ENCODE measurements at places on chromosomes 5 and 9. TPM values are rescaled to one million over a fixed set of nuclear protein-coding genes. Genes with fewer than 3 reads are reported as not detected.

- no peaks in the 10 kb centered on the region for H3K27me3 ChIP-seq
- H3K4me3 ChIP-seq, result no peak overlapping the region
- H3K4me1 ChIP-seq, result no peaks in the 10 kb centered on the region
- H3K36me3 ChIP-seq, result no peaks in the 10 kb centered on the region
- H3K27ac ChIP-seq, result no peak overlapping the region
Measured at GRCh38 chr5:104763216-104763615, 1200.6 kb upstream of the NUDT12 start.

- H3K36me3 ChIP-seq, result no peaks in the 10 kb centered on the region
- H3K4me1 ChIP-seq, result no peaks in the 10 kb centered on the region
- DNase-seq, result no peak
- H3K4me3 ChIP-seq, result no peak overlapping the region
- H3K27me3 ChIP-seq, result no peaks in the 10 kb centered on the region
Measured at GRCh38 chr5:37940931-37941623, 101.2 kb upstream of the GDNF start.

RGS3 gene
- 170 TPM for total RNA-seq

DNA sequence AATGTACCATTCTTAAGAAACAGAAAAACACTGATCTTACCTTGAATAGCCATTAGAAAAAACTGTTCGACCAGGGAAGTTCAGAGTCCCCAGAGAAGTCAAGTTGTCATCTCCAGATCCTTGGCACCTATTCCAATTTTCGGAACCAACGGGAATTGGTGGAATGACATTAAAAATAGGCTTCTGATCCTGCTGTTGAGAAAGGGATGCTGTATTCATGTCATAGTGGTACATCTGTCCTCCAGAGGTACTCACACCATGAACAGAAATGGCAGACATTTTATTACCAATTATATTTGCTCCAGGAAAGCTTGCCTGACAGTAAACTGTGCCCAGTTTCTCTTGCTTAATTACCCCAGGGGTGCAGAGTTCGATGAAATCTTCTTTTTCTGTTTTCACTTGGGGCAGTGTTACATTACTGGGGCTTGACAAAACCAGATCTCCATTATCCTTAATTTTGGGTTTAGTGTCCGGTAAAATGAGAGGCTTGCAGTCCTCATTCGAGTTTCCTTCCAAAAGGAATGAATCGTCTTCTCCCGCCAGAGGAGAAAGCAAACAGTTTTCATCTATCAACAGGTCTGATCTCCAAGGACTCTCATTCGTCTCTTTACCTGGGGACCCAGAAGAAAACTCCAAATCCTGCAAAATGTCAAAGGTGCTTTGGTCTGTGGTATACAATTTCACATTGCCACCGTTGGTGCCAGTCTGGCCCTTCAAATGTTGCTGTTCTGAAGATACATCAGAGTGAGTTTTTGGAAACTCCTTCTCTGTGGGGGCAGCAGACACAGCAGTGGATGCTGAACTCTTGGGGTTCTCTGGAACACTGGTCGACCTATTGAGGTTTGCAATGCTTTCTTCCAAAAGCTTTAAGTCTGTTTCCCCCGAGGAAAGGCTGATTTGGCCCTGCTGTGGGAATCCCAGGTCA is 3.6 kb downstream of the NR3C1 start:
- H3K4me3 ChIP-seq, result peak overlapping the region; percentile 93
- H3K27ac ChIP-seq, result no peak overlapping the region
- H3K36me3 ChIP-seq, result no peaks in the 10 kb centered on the region
- DNase-seq, result no peak
- H3K27me3 ChIP-seq, result no peaks in the 10 kb centered on the region
- H3K4me1 ChIP-seq, result peaks cover 60% of the 10 kb centered on the region

GRCh38 chr9:87336914-87337333 is 160.7 kb upstream of the DAPK1 start:
- no peak for DNase-seq
- H3K4me1 ChIP-seq, result no peaks in the 10 kb centered on the region
- H3K4me3 ChIP-seq, result peak overlapping the region; percentile 59
- H3K27me3 ChIP-seq, result no peaks in the 10 kb centered on the region

OMD gene
- 200 TPM for total RNA-seq

- no peak overlapping the region for H3K4me3 ChIP-seq
- H3K27me3 ChIP-seq, result no peaks in the 10 kb centered on the region
- no peak for DNase-seq
- H3K27ac ChIP-seq, result no peak overlapping the region
Measured at GRCh38 chr5:154058055-154059038, 19.6 kb downstream of the MFAP3 start.

POU4F3 gene
- total RNA-seq, result not detected

DNA sequence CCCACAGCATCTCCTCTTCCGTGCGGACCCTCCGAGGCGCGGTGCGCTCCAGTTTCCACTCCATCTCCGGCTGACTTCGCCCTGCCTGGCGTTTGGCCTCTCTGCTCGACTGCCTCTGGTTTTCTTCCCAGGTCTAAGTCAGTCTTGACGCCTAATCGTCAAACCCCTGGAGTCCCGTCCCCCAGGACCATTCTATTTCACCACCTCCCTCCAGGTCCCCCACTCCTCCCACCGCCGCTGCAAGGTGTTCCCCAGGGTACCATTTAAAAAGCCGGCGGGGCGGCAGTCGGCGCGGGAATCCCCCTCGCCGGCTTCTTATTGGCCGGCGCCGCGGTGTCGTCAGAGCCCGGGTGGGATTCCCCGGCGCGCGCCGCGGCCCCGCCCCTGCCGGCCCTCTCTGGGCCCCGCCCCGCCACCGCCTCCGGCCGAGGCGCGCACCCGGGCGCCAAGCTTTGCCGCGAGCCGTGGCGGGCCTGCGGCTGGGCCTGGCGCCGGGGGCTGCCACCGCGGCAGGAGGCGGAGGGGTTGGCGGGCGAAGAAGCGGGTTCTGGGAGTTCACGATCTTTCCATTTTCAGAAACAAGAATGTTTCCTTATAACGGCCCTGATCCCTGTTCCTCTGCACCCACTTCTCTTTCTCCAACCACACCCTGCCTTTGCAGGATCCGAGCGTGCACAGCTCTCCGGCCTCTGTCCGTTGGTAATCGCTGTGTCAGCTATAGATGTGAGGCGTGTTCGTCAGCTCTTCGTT is at the start of gene CDC20B:
Gene CDC20B, minus strand, starts transcription at position 241 of the 750 bp plus-strand sequence. Its CDS starts 177 bp downstream, at position 64.
- peaks cover 43% of the 10 kb centered on the region for H3K27me3 ChIP-seq
- peaks cover 15% of the 10 kb centered on the region for H3K4me1 ChIP-seq
- no peak for DNase-seq
- no peak within 1 kb of the TSS for H3K27ac ChIP-seq

DEPDC1B gene
- total RNA-seq, result not detected

GRCh38 chr5:91311697-91312501 is 71.2 kb downstream of the ARRDC3 start:
- H3K4me3 ChIP-seq, result no peak overlapping the region
- H3K27ac ChIP-seq, result peak overlapping the region; percentile 79
- H3K4me1 ChIP-seq, result peaks cover 23% of the 10 kb centered on the region
- H3K36me3 ChIP-seq, result no peaks in the 10 kb centered on the region
